Natural killer cell (primary cell): ENCODE measurements at places on chromosomes 4 and X.

- no peak for DNase-seq
These were observed 7.6 kb downstream of the L1CAM start for GRCh38 chrX:153878345-153878744.

DNA sequence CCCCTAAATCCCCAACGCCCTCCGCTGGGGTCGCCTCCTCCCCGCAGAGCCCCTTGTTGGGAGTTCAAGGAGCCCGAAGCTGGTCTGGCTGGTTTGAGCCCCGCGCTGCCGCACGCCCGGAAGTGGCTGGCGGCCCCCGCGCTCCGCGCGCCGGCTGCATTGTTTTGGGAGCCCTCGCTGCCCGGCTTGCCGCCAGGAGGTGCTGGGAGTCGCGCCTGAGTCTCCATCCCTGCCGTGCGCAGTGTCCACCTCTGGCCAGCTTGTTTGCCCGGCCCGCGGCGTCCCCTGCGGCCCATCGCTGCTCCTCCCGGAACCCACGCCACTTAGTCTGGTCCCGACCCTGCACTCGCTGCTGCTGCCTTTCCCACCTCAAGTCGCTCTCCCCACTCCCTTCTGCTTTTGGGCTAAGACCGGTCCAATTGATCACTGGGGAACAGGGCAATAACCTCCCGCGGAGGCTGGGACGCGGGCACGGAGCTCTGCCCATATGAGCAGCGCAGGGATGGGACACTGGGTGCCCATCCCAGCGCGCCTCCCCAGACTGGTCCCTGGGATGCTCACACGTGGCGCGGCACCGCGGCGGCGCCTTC is 2.2 kb upstream of the SFRP2 start:
- peak; percentile 41 for DNase-seq

DNA sequence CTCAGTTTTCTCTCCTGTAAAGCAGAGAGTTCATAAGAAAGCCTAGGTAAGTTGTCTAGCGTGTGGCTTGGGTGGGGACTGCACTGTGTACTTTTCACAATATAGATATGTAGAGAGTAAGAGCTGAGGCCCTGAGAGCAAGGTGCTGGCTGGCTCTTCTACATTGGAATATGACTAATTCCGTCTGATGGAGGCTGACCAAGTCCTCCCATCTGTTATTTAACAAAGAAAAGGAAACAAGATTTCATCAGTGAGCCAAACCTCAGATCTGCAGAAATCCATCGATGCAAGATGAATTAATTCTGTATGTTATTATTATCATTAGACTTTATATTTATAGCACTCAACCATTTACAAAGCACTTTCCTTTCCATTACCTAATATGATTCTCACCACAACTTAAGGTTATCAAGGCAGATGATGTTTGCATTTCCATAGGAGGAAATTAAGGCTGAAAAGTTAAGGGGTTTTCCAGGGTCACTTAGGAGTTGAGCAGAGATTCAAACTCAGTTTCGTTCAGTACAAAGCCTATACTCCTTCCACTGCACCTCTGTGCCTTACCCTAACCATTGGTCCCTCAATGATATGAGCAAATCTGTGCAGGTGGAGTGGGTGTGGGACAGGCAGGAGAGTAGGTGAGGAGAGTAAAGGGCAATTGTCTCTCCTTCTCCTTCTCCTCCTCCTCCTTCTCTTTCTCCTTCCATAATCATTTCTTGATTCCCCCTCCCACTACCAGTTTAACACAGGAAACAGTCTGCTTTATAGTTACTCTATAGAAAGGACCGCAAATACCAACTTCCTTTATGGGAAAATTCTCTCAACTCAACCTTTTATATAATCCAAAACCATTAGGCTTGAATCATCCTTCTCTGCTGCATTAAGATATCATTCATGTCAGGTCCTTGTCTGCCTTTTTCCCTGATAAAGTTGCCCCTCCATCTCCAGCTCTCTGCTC is 27.6 kb upstream of the SRD5A3 start:
- no peak for DNase-seq

GRCh38 chr4:40552536-40552935 is 77.1 kb downstream of the RBM47 start:
- DNase-seq, result no peak
